Activated CD4-positive, alpha-beta T cell treated with anti-CD3 and anti-CD28 coated beads for 48 hours (primary cell): ENCODE measurements at places on chromosomes 6 and 20.

GRCh38 chr6:17497535-17498095 lies 102.5 kb upstream of the FAM8A1 start:
- DNase-seq = no peak

DNA sequence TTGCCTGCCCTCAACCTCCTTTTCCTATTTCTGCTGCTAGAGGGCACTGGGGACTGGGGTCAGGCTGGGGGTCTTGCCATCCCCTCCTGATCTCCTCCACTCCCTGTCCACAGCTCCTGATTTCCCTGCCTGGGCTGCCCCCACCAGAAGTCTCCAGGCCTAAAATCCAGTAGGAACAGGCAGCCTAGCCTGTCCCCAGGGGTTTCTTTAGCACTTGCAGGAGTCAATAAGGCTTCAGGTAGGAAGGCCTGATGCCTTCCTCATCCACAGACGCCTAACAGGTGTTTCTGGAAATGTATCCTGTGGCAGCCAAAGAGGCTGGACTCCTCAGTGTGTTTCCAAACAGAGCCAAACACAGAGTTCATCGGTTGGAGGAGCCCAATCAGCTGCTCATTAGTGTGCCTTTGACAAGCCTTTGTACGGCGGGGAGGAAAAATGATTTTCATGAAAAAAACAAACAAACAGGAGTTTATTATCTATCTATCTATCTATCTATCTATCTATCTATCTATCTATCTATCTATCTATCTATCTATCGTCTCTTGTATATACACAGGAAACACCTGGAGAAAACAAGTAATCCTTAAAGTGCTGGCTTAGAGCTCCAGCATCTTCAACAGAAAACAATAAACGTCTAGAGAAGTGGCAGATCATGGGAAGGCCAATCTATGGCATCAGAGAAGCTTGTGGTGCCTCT lies 3.7 kb upstream of the RAET1E start:
- no peak for DNase-seq

GRCh38 chr6:149109397-149110070 lies 208.0 kb upstream of the TAB2 start:
- no peak for DNase-seq

DNA sequence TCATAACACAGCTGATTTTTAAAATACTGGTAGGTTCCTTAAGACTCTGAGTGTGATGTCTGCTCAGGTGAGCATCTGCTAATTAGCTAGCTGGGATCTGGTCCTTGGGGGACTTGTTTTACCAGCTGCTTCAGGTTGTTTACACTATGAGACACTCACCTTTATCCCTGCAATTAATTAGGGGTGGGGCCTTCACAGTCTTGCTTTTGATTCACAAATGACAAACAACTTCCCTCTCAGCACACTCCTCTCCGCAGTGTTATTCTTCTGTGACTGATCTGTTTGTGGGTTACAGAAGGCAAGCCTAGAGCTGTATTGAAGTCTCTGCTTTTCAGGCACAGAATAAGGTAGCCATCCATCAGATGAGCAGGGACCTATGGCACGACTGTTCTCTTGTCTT lies 62.0 kb upstream of the CD83 start:
- DNase-seq = no peak

- no peak for DNase-seq
Measured at GRCh38 chr20:16607364-16608276, 34.4 kb upstream of the KIF16B start.

GRCh38 chr6:138227316-138227781 lies 9.1 kb upstream of the PBOV1 start:
- DNase-seq = no peak

DNA sequence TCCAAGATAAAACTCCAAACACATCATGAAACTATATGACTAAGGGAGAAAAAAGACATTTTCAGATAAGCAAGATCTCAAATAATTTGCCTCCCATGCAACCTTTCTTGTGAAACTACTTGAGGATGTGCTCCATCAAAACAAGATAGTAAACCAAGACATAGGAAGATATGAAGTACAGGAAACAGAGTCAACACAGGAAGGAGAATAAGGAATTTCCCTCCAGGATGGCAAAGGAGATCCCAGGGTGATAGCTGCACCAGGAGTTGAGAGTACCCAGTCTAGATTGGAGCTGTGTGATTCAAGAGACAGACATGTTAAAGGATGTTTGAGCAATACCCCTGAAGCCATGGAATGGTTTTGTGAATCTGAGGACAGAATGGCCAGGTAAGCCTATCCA lies 15.3 kb downstream of the IL17A start:
- DNase-seq = no peak

GRCh38 chr6:84515067-84515466 lies 249.3 kb downstream of the TBX18 start:
- DNase-seq = no peak

DNA sequence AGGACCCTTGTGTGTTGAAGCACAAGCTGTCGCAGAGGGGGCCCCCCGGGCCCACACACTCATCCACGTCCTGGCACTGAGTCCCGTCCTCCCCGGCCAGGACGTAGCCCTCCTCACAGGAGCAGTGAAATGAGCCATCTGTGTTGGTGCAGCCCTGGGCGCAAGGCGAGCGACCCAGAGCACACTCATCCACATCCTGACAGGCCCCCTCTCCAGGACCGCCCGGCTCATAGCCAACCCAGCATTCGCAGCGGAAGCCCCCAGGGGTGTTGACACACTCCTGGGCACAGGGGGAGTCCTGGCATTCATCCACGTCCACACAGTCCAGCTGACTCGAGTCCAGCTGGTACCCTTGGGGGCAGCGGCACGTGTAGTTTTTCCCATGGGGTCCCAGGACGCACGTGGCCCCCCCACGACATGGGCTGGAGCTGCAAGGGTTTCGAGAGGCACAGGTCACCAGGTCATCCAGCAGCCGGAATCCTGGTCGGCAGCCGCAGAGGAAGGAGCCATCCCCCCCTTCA lies 1.2 kb downstream of the CD93 start:
- no peak for DNase-seq

DNA sequence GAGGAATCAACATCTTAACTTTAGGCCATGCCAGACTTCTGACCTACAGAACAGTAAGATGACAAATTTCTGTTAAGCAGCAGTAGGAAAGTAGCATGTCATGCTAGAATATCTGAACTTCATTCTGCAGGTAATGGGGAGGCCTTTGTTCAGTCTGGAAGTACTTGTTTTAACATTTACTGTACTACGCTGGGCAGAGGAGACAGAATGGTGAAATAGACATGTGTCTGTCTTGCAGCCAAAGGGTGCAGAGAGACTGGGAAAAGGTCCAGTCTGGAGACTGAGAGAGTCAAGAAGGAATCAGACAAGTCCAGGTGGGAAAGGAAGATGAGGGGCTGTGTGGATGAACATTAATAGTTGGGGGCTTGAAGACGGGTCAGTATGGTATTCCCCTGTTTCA lies 17.5 kb upstream of the ZBTB2 start:
- no peak for DNase-seq
